ENCODE measurements at places on chromosomes 6 and 20. TPM values are rescaled to one million over a fixed set of nuclear protein-coding genes. Genes with fewer than 3 reads are reported as not detected.

Gene BFSP1
- total RNA-seq: 0.30 TPM

Gene HLA-DQB1
- total RNA-seq: 5.4 TPM

Gene EYS
- not detected for total RNA-seq

Gene BPIFA1
- not detected for total RNA-seq

Gene TRDN
- 879 TPM for total RNA-seq

Gene BTNL2
- not detected for total RNA-seq

- no peak for DNase-seq
Measured at GRCh38 chr6:64685401-64685800, 1021.6 kb downstream of the EYS start.

- DNase-seq: no peak
Measured at GRCh38 chr6:109393886-109394281, 11.6 kb upstream of the CD164 start.

- DNase-seq: no peak
Measured at GRCh38 chr20:36786246-36786645, 12.7 kb upstream of the DSN1 start.

DNA sequence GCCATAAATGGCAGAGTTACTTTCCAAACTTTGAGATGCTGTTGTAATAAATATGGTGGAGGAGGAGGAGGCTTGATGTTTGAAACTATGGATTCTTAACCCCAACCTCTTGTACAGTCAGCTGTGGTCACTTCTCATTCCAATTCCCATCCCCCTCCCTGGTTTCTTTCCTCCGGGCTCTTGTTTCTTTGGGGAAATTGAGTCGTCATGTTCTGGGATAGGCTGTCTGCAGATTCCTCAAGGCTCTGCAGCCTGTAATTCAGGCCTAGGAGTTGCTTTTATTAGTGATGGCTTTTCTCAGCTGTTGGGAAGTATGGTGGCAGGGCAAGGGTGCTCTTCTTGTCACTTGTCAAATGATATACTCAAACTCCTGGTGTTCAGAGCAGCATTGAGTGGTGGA, 2.6 kb downstream of the PTK7 start:
- DNase-seq: no peak

GRCh38 chr20:57498425-57499400, 26.2 kb downstream of the CTCFL start:
- DNase-seq: no peak

- DNase-seq: no peak
Measured at GRCh38 chr6:80789912-80790570, 683.6 kb downstream of the BCKDHB start.
